Activated T-cell treated with anti-CD3 and anti-CD28 coated beads, Interleukin-2, amount 50 U/mL, for 72 hours (primary cell): ENCODE measurements at places on chromosomes 13 and 19. TPM values are rescaled to one million over a fixed set of nuclear protein-coding genes. Genes with fewer than 3 reads are reported as not detected.
A peak's percentile ranks its signal among the peaks of the same experiment; 100 is the strongest.

Gene HAUS5
- 39.2 TPM for total RNA-seq

Gene UBA52
- total RNA-seq = 1,602 TPM

Gene MISP
- total RNA-seq = not detected

Gene NFIX
- 2.2 TPM for total RNA-seq

Gene PIK3R2
- 15.4 TPM for total RNA-seq

DNA sequence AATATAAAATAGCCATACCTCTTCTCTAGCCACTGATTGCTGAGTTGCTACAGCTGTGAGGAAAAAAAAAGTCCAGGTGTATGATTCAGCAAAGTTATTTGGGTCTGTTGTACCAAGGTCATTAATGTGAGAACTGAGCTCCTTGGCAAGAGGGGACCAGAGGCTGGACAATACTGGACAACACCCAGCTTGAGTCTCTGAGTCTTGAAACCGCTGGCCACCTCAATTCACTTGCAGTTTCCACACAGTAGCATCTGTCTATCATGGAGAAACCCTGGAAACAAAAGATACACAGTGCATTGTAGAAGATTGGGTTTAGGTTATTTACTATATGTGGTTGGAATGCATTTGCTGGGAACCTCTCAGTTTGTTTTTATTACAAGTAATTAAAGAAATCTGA, 60.4 kb downstream of the WDFY2 start:
- H3K4me1 ChIP-seq = peaks cover 41% of the 10 kb centered on the region
- DNase-seq = no peak
- no peaks in the 10 kb centered on the region for H3K36me3 ChIP-seq

- H3K27ac ChIP-seq = no peak overlapping the region
- H3K27me3 ChIP-seq = no peaks in the 10 kb centered on the region
- H3K4me3 ChIP-seq = no peak overlapping the region
- H3K36me3 ChIP-seq = no peaks in the 10 kb centered on the region
These were observed 46.8 kb downstream of the FAM124A start for GRCh38 chr13:51269039-51269438.

DNA sequence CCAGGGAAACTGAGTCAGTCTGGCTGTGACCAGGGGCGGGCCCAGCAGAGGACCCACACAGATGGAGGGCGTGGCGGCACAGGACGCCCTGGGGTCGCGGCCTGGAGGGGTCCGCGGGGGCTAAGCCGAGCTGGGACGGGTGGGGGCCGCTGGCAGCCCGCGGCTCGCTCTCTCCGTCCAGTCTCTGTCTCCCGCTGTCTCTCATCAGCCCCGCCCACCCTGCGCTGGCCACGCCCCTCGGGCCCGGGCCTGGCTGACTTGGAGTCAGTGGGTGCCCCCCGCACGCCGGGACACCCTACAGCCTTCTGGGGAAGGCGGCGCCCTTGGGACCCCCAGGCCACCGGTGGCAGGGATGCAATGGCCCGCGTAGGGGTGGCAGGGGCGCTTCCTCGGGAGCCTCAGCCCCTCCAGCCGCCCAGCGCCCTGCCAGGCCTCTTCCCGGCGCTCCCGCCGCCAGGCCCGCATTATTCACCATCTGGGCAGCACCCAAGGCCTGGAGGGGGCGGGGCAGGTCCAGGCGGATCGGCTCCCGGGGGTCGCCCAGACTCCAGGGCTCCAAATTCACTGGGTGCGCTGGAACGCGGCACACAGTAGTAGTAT, at the start of gene TBXA2R:
Gene TBXA2R (minus strand): TSS at position 186 of the 600 bp plus-strand sequence. CDS start 6,241 bp downstream, outside the sequence.
- H3K36me3 ChIP-seq = peaks cover 3% of the 10 kb centered on the region
- no peak within 1 kb of the TSS for H3K27ac ChIP-seq
- no peak within 1 kb of the TSS for H3K4me3 ChIP-seq
- DNase-seq = peak; percentile 77
- H3K27me3 ChIP-seq = peaks cover 6% of the 10 kb centered on the region

GRCh38 chr13:110297011-110297410, 9.9 kb downstream of the COL4A1 start:
- H3K4me3 ChIP-seq = no peak overlapping the region
- H3K4me1 ChIP-seq = no peaks in the 10 kb centered on the region
- no peaks in the 10 kb centered on the region for H3K36me3 ChIP-seq
- H3K27ac ChIP-seq = no peak overlapping the region
- no peak for DNase-seq

GRCh38 chr13:72696579-72696978, 30.9 kb downstream of the MZT1 start:
- no peaks in the 10 kb centered on the region for H3K4me1 ChIP-seq
- H3K36me3 ChIP-seq = no peaks in the 10 kb centered on the region
- no peaks in the 10 kb centered on the region for H3K27me3 ChIP-seq
- H3K4me3 ChIP-seq = no peak overlapping the region
- DNase-seq = no peak

- H3K36me3 ChIP-seq = peaks cover 2% of the 10 kb centered on the region
- H3K4me3 ChIP-seq = no peak overlapping the region
- H3K4me1 ChIP-seq = peaks cover 6% of the 10 kb centered on the region
- peaks cover 36% of the 10 kb centered on the region for H3K27me3 ChIP-seq
- H3K27ac ChIP-seq = no peak overlapping the region
- DNase-seq = no peak
These were observed 12.3 kb upstream of the DOCK6 start for GRCh38 chr19:11274533-11275086.

DNA sequence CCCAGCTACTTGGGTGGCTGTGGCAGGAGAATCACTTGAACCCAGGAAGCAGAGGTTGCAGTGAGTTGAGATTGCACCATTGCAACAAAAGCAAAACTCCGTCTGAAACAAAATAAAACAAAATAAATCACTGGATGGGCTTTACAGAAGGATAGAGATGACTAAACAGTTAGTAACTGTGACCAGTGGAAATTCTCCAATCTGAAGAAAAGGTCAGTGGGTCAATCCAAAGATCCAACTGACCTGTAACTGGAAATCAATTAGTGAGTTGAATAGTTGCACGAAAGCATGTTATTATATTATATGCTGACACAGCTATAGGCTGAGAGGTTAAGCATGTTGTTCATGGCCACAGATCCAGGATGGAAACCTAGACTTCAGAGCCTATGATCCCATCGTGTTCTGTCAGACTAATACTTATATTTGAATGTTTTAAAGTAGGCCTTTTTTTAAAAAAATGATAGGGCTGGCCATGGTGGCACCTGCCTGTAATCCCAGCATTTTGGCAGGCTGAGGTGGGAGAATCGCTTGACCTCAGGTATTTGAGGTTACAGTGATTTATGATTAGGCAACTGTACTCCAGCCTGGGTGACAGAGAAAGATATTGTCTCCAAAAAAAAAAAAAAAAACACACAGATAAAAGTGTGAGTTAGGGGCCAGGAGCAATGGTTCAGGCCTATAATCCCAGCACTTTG, 1.4 kb downstream of the ECH1 start:
- no peak for DNase-seq
- peak overlapping the region; percentile 54 for H3K27ac ChIP-seq
- H3K4me3 ChIP-seq = peak overlapping the region; percentile 96
- peaks cover 39% of the 10 kb centered on the region for H3K4me1 ChIP-seq
- H3K36me3 ChIP-seq = peaks cover 3% of the 10 kb centered on the region

DNA sequence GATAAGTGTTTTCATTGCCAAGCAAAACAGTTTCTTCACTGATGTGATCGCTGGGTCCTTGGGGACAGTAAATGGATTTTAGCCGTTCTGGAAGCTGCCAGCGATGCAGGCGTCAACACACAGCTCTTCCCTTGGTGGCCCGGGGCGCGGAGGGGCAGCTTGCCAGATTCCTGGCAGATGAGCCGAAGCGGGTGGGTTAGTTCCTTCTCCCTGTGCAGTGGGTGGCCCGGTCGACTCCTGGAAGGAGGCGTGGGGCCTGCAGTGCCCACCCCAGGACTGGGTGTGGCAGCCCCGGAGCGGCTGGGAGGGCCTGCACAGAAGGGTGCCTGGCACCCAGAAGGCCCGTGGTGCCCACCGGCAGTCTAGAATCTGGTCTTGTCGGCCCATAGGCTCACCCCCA, 69.0 kb downstream of the KDM4B start:
- H3K27ac ChIP-seq = no peak overlapping the region
- DNase-seq = no peak
- H3K4me1 ChIP-seq = no peaks in the 10 kb centered on the region
- H3K27me3 ChIP-seq = no peaks in the 10 kb centered on the region
- H3K36me3 ChIP-seq = no peaks in the 10 kb centered on the region
- H3K4me3 ChIP-seq = no peak overlapping the region

DNA sequence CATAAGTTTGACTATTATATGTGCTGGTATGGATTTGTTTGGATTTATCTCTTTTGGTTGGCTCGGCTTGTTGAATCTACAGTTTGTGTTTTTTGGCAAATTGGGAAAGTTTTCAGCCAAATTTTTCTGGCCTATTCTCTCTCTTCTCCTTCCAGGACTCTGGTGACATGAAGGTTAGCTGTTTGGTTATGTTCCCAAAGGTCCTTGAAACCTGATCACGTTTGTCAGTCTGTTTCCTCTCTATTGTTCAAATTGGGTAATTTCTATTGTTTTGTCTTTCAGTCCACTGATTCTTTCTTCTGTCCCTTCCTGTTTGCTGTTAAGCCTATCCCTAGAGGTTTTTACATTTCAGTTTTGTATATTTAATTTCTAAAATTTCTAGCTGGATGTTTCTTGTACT, 81.5 kb upstream of the SHISA2 start:
- DNase-seq = no peak
- H3K27me3 ChIP-seq = no peaks in the 10 kb centered on the region
- no peak overlapping the region for H3K4me3 ChIP-seq
- H3K36me3 ChIP-seq = peaks cover 2% of the 10 kb centered on the region

GRCh38 chr19:308471-309205, 17.4 kb upstream of the PLPP2 start:
- no peak overlapping the region for H3K27ac ChIP-seq
- no peaks in the 10 kb centered on the region for H3K4me1 ChIP-seq
- no peak overlapping the region for H3K4me3 ChIP-seq
- DNase-seq = no peak

GRCh38 chr19:13756210-13756609, 8.1 kb upstream of the MRI1 start:
- H3K4me1 ChIP-seq = peaks cover 8% of the 10 kb centered on the region
- H3K27ac ChIP-seq = no peak overlapping the region
- H3K4me3 ChIP-seq = no peak overlapping the region
- H3K27me3 ChIP-seq = no peaks in the 10 kb centered on the region
- H3K36me3 ChIP-seq = peaks cover 23% of the 10 kb centered on the region

DNA sequence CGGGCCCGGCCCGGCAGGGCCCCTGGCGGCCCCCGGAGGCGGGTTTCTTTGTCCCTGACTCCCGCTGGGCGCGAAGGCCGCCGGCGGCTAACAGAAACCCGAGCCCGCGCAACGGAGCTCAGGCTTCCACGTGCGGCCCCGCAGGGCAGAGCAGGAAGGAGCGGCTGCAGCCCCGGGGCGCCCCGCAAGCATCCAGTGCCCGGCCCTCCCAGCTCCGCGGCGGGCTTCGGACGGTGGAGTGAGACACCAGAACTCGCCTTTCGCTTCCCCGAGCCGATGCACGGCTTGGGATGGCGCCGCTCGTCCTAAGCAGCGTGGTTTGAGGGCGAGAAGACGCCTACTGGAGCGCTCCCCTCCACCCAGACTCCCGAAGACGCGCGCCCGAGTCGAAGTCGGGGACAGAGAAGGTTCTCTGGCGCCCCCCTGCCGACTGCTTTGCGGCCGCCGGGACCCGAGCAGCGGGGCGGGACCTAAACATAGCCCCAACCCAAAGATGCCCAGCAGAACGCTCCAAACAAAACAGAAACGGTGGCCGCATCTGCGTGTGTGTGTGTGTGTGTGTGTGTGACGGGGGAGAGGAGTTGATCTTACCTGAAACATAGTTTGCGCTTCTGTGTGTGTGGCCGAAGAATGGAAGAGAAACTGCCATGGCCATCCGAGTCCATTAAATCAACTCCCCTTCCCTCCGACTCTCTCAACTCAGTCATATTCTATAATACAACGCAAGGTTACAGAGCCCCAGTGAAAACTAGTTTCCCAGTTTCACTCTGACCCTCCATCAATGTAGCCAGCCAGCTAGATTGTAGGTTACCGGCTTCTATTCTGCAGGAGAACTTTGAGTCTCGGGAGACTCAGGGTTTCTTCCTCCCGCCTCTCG, 629 bp upstream of the FGF9 start:
- peaks cover 47% of the 10 kb centered on the region for H3K27me3 ChIP-seq
- H3K27ac ChIP-seq = no peak overlapping the region
- H3K4me1 ChIP-seq = peaks cover 40% of the 10 kb centered on the region
- peak; percentile 76 for DNase-seq

DNA sequence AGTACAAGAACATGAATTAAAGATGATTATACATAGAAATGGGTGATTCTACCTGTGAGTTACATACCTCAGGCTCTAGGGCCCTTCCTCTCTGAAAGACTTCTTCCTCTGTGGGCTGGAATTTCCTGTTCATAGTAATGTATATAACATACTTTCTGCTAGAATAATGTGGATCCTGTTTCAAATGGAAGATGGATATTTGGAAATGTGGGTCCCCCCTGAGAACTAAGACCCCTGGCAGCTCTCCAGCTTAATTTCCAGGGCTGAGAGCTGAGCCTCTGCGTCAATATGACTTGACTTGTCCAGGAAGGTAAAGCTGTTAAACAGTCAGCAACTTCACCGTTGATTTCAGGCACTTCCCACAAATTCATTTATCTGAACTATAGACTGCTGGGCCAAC, 296.3 kb downstream of the NALCN start:
- DNase-seq = no peak
- H3K4me3 ChIP-seq = no peak overlapping the region
- no peak overlapping the region for H3K27ac ChIP-seq

DNA sequence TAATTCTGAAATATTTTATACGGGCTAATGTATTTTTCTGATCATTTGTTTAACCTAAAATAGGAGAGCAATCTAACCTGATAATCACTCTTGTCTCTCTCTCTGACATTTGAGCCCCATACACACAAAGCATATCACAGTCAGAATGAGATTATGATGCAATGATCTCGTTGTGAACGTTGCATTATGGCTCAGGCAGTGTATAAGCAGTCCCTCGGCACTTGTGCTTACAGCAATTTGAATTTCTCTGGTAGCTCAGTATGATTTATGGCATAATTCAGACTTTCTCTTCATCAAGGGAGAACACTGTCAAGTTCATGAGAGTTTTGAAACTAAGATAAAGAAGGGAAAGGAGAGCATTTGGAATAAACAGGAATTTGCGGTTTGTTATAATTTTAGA, 256.1 kb downstream of the DACH1 start:
- H3K27ac ChIP-seq = peak overlapping the region; percentile 35
- peaks cover 23% of the 10 kb centered on the region for H3K4me1 ChIP-seq
- no peaks in the 10 kb centered on the region for H3K36me3 ChIP-seq
- DNase-seq = peak; percentile 13
- H3K27me3 ChIP-seq = no peaks in the 10 kb centered on the region

- H3K4me1 ChIP-seq = peaks cover 10% of the 10 kb centered on the region
- no peaks in the 10 kb centered on the region for H3K27me3 ChIP-seq
- H3K4me3 ChIP-seq = no peak overlapping the region
- peaks cover 8% of the 10 kb centered on the region for H3K36me3 ChIP-seq
- DNase-seq = no peak
These were observed 6.5 kb upstream of the CTXN1 start for GRCh38 chr19:7932276-7932929.

DNA sequence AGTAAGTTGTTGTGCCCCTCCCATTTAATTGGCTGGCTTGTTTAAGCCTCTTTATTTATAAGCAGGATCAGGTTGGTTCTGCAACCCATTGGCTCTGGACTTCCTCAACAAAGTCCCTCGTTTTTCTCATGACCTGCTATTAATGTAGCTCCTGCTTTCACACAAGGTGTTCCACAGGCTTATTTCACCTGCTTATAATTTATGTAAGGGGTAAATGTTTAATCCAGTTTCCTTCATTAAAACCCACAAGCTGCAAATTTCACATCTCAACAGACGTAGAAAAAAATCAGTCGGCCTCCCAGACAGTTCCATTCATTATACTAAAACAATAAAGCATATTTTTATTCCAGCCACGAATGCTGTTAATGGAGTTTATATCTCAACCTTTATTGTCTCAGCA, 86.1 kb downstream of the TBC1D4 start:
- no peak overlapping the region for H3K4me3 ChIP-seq
- peaks cover 7% of the 10 kb centered on the region for H3K27me3 ChIP-seq
- H3K27ac ChIP-seq = no peak overlapping the region
- no peaks in the 10 kb centered on the region for H3K36me3 ChIP-seq
- no peak for DNase-seq
- no peaks in the 10 kb centered on the region for H3K4me1 ChIP-seq
